ENCODE measurements at places on chromosomes 1 and 21.
A peak's percentile ranks its signal among the peaks of the same experiment; 100 is the strongest.

- DNase-seq, result no peak
Observed at GRCh38 chr1:54413295-54413694, 7.1 kb upstream of the SSBP3 start.

GRCh38 chr1:101105877-101106276 lies 80.3 kb upstream of the DPH5 start:
- DNase-seq, result no peak

- no peak for DNase-seq
Observed at GRCh38 chr21:32814528-32814927, 43.0 kb upstream of the PAXBP1 start.

DNA sequence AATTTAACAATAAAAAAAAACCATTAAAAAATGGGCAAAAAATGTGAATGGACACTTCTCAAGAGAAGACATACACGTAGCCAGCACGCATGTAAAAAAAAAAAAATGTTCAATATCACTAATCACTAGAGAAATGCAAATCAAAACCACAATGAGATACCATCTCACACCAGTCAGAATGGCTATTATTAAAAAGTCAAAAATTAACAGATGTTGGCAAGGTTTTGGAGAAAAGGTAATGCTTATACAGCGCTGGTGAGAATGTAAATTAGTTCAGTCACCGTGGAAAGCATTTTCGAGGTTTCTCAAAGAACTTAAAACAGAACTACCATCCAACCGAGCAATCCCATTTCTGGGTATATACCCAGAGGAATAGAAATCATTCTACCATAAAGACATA lies 1091.5 kb upstream of the B3GALT2 start:
- no peak for DNase-seq

- no peak for DNase-seq
Observed at GRCh38 chr1:12745126-12745991, 641 bp upstream of the CFAP107 start.

DNA sequence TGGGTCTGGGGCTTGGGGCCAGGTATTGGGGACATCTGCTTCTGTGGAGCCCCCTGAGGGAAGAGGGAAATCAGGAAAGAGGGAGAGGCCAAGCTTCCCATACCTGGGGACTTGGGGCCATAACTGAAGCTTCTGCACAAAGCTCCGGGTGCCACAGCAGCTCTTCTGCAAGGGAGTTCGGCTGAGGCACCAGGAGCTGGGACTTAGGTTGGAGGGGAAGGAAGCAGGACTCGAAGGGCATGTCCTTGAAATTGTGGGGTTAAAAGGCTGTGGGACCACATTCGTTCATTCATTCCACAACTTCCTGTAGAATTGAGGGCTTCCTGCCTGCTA lies 1.7 kb upstream of the EPS8L3 start:
- DNase-seq, result no peak

GRCh38 chr1:41917835-41918449 lies 780 bp downstream of the HIVEP3 start:
- DNase-seq, result peak; percentile 80

- DNase-seq, result no peak
Observed at GRCh38 chr1:217929213-217929885, 298.2 kb downstream of the SPATA17 start.

- DNase-seq, result no peak
Observed at GRCh38 chr1:86825319-86825718, 88.6 kb downstream of the SELENOF start.

GRCh38 chr1:109050228-109050995 lies 8.5 kb upstream of the WDR47 start:
- no peak for DNase-seq

DNA sequence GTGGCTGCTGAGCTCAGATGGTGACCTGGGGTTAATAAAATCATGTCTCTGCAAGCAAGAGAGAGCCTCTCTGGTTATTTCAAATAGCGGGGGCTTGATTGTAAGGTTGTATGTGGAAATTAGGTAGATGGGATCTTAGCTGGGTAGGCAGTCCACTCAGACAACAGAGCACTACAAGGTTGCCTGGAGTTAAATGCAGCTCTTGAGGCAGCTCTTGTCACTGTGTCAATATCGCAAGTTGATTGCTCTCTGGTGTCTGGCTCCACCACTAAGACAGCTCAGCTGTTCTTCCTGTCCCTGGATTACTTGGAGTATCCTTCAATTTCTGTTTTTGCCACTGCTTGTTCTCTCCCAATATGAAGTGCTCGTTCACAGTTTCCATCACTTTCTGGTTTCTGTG lies 93.8 kb downstream of the C21orf91 start:
- no peak for DNase-seq

- no peak for DNase-seq
Observed at GRCh38 chr1:159469921-159470533, 30.5 kb downstream of the OR10J1 start.

GRCh38 chr1:118081387-118081786 lies 103.6 kb downstream of the SPAG17 start:
- DNase-seq, result no peak

GRCh38 chr1:203388683-203389082 lies 37.8 kb upstream of the FMOD start:
- no peak for DNase-seq

GRCh38 chr1:234863551-234863971 lies 253.6 kb upstream of the IRF2BP2 start:
- no peak for DNase-seq

DNA sequence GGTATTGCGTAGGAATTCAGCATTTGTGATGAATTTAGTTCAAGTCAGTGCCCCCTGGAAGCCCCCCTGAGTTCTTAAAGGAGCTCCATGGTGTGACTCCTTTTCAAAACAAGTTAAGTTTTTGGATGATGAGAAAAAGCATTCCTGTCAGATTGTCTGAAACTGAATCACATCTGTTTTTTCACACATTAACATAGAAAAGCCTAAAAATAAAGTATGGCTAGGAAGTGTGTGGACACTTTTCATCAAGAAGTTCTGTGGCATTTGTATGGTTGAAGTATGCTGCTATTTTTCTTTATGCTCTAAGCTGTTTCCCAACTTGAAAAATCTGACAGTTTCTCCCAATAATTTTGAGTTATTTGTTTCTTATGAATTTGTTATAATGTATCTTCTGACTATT lies 33.7 kb downstream of the PRDM2 start:
- no peak for DNase-seq

GRCh38 chr1:226405411-226405988 lies 2.4 kb downstream of the PARP1 start:
- no peak for DNase-seq

DNA sequence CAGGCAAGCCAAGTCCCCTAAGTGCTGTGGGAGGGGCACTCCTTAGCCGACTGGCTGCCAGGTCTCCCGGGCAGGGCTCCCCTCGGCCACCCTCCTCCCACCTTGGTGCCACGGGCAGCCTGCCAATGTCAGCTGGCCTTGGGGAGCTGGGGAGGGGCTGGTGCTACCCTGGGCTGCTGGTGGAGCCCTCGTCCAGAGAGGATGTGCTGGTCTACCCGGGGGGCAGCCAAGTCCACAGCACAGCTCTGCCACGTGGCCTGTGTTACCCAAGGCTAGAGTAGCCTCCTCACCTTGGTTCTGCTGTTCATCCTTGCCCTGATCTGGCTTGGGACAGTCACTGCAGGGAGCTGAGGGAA lies 42.9 kb downstream of the CRYAA start:
- no peak for DNase-seq

DNA sequence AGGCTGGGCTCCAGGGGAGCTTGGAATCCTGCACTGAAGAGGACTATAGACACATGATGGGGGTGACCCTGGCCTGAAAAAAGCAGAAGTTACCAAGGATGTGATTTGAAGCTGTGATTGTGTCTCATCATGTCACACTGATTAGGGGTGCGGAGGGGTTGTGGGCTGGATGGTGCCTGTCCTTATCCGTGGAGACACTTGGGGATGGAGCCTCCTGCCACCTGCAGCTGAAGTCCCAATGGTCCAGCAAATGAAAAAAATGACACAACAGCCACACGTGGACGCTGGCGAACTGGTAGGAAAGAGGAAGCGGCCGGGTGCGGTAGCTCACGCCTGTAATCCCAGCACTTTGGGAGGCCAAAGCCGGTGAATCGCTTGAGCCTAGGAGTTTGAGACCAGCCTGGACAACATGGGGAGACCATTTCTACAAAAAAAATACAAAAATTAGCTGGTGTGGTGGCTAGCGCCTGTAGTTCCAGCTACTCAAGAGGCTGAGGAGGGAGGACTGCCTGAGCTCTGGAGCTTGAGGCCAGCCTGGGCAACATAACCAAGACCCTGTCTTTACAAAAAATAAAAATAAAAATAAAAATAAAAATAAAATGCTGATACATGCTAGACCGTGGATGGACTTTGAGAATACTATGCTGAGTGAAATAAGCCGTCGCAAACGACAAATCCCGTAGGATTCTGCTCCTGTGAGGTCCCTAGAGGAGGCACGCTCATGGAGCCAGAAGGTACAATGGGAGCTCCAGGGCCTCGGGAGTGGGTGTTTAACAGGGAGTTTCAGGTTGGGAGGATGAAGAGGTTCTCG lies 838 bp upstream of the IBA57 start:
- DNase-seq, result no peak

DNA sequence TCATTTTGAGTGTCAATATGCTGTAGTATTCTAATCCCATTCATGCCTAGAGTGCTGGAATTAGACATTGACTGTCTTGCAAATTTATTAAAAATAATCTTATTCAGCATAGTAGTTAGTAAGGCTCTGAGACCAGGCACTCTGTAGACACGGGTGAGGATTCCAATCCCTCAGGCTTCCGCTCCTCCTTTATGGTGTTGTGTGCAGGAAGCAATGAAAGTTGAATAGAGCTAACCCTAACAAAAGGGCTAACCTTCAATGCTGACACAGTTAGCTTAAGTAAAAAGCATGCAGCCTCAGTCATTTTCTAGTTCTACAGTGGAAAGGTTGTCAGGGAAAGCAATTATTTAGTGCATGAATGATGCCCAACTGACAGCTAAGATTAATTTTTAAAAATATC lies 199.6 kb upstream of the SGIP1 start:
- DNase-seq, result no peak

DNA sequence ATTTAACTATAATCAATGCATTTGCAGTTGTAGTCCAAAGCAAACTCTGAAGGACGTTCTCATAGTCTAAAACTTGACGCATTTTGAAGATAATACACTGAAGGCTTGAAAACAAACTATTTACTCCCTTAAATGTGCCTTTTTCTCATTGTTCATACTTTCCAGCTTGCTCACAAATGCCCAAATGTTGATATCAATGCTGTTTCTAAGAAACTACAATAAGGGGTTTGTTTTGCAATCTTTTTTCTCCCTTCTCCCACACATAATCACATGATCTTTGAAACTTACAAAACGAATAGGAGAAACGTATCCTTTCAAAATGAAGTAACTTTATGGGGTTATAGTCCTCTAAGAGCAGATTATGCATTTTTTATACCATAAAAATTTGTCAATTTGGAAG lies 508.7 kb downstream of the DPYD start:
- DNase-seq, result no peak

DNA sequence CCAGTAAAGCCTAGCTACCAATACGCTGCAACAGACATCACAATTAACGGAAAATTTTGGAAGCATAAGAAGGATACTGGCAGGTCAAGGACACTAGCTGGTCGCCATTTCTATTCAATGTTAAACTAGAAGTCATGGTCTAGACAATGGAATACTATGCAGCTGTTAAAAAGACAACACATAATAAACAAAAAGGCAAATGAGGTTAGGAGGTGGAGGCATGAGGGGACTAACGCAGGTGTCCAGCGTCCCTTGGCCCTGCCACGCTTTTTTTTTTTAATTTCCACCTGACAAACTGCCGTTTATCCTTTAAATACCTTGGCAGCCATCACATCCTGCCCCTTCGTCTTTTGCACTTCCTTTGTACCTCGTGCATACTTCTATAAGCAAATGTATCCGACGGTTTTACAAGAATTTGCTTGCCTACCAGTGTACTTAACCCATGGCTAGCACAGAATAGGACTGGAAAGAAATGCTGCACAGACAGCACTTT lies 698 bp upstream of the SLC22A15 start:
- no peak for DNase-seq

DNA sequence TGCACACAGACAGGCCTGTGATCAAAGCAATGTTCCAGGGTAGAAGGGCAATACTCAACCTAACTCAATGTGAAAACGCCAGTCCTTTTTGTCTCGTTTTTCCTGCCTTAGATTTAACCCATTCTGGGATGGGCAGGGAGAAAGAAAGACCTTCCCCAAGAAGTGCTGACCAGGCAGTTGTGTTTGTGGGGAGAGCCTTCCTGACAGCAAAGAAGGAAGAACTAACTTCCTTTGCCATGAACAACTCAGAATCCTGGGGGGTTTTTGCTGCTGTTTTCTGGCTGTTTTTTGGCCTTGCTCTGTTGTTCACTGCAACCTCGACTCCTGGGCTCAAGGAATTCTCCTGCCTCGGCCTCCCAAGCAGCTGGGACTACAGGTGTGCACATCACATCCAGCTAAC lies 112.0 kb upstream of the RAB4A start:
- DNase-seq, result no peak

- DNase-seq, result no peak
Observed at GRCh38 chr21:22096314-22096713, 1098.1 kb downstream of the NCAM2 start.

DNA sequence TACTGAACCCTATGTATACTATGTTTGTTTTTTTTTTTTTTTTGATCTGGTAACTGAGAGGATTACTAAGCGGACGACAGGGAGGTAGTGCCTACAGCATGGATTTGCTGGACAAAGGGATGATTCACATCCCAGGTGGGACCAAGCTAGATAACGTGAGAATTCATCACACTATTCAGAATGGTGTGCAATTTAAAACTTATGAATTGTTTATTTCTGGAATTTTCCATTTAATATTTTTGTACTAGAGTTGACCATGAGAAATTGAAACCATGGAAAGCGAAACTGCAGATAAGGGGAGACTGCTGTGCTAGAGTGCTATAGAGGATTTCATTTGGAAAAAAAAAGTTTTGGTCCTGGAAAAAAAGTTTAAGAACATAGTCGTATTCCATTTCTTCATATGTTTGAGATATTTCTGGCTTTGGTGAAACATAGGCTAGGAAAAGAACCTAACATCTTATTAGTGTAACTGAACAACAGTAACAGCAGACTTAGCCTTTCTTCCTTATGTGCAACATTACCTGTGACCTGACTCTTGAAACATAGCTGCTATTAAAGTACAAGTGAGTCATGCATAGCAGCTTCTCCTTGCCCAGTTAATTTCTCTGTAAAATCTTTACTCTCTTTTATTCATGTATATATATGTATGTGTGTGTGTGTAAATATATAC lies 202.5 kb downstream of the FGGY start:
- no peak for DNase-seq

GRCh38 chr1:170704256-170704655 lies 40.3 kb downstream of the PRRX1 start:
- no peak for DNase-seq

GRCh38 chr1:201603613-201604232 lies 64.8 kb downstream of the NAV1 start:
- no peak for DNase-seq

- peak; percentile 10 for DNase-seq
Observed at GRCh38 chr1:33930346-33931110, 66.6 kb downstream of the HMGB4 start.

DNA sequence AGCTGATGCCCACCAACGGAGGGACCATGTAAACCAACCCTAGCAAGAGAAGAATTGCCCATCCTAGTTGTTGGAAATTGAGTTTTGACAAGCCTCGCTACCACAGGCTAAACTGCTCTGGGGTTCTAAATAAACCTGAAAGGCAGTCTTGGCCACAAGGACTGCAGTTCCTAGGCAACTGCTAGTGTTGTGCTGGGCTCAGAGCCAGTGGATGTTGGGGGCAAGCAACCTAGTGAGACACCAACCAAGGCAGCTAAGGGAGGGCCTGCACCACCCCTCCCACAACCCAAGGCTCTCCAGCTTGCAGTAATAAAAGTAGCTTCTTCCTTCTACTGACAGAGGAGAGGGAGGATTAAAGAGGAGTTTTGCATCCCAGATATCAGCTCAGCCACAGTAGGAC lies 102.4 kb upstream of the PKN2 start:
- DNase-seq, result no peak

All from nephron progenitor cell (in vitro differentiated cells).